LNCaP clone FGC (cell line): ENCODE measurements at places on chromosomes 5 and 9.

DNA sequence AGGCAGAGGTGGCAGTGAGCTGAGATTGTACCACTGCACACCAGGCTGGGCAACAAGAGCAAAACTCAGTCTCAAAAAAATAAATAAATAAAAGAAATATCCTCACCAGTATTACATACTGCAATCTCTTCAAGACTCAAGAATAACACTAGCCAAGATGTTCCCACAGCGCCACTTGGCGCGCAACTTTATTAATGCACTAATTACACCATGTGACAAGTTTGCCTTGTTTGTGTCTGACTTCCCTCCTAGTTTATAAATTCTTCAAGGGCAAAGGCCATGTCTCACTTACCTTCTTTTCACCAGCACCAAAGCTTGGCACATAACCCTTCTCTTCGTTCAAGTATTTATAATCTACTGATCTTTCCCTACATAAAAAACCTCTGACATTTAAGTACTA, 4.8 kb downstream of the SKP1 start:
- peak; percentile 49 for DNase-seq

GRCh38 chr5:148145916-148146315, 22.4 kb upstream of the SPINK14 start:
- DNase-seq = peak; percentile 100

- no peak for DNase-seq
Observed at GRCh38 chr9:32877103-32877502, 93.8 kb downstream of the TMEM215 start.

- no peak for DNase-seq
Observed at GRCh38 chr5:79694652-79695051, 5.0 kb downstream of the CMYA5 start.

- no peak for DNase-seq
Observed at GRCh38 chr9:129613520-129614175, 7.3 kb downstream of the C9orf50 start.

- DNase-seq = no peak
Observed at GRCh38 chr5:322281-322941, 897 bp downstream of the AHRR start.

DNA sequence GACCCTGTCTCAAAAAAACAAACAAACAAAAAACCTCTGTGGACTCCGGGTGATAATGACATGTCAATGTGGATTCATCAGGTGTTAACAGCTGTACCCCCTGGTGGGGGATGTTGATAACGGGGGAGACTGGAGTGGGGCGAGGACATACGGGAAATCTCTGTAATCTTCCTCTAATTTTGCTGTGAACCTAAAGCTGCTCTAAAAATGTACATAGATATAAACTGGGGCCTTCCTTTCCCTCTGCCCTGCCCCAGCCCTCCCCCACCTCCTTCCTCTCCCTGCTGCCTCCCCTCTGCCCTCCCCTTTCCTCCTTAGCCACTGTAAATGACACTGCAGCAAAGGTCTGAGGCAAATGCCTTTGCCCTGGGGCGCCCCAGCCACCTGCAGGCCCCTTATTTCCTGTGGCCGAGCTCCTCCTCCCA, 1.4 kb upstream of the CEL start:
- no peak for DNase-seq

DNA sequence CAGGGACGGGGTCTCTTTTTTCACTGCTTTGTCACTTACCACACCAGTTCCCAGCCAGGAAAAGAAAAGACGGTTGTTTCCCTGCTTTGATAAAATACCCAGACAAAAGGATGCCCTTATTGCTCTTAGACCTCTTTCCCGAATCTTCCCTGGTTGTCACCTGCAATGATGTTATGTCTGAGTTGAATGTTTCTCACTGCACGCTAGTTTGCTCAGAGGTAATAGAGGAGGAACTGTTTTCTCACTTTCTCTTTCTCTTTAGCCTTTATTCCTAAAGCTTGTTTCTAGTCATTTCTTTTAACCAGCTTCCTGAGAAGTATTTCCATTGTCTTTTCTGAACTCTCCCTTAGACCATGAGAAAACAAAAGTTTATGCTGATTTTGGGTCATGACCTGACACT, 32.9 kb downstream of the ACER2 start:
- no peak for DNase-seq
